ENCODE measurements at places on chromosomes 1 and 21.

DNA sequence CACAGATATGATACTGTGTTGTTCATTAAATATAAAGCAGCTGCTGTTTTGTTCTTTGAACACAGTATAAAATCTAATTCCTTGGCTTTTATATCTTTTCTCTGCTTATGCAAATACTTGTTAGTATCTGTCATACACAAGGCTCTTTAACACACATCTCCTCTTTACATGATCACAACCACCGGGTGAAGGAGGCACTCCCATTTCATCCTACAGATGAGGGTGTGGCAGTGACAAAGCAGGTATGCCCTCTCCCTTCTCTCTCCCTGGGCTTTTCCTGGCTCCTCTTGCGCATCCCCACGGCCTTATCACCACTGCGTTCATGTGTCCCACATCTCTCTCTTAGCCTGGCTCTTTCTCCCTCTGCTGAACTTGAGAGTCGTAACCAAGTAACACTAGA lies 38.2 kb downstream of the JUN start:
- no peak for DNase-seq

DNA sequence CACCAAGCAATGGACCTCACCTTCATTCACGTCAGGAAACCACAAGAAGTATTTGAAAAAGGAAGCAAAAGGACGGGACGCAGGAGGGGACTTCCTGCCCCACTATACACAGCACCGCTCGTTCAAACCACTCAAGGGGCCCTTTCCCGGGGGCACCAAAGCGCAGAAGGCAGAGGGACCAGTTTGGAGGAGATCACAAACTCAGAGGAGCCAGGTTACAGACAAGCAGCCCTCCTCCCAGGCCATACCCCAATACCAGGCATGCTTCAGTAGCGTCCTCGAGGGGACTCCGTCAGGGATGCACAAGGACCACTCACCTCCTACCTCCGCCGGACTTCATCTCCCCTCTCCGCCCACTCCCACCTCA lies 685 bp downstream of the CRTC2 start:
- DNase-seq = no peak

- DNase-seq = no peak
These were observed 151.8 kb downstream of the CACNA1E start for GRCh38 chr1:181635110-181635509.

DNA sequence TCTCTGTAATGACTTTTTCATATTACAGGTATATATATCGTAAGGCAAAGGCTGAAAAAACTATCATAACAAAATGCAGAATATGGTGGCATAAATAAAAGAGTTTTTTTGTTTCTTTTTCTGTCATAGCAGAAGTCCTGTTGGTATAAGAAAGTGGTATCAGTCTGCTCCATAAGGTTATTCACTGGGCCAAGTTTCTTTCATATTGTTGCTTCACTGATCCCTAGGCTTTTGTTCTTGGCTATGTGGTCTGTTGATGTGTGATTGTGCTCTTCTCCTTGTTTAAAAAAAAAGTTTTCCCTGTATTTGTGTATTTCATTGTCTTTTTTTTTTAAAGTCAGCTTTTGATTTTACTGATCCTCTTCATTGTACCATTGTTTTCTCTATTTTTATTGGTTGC lies 26.0 kb downstream of the PTBP2 start:
- no peak for DNase-seq

Measured in fibroblast of upper back skin (primary cell).